ENCODE measurements at places on chromosomes 5 and 9. TPM values are rescaled to one million over a fixed set of nuclear protein-coding genes. Genes with fewer than 3 reads are reported as not detected.

Gene PAEP
- total RNA-seq, result not detected

Gene MYMK
- total RNA-seq, result 1.1 TPM

Gene CCDC187
- 0.05 TPM for total RNA-seq

Gene ABLIM3
- 0.33 TPM for total RNA-seq

Gene PCDHA2
- total RNA-seq, result not detected

All from SJCRH30 (cell line).